Panc1 (cell line): ENCODE measurements at places on chromosomes 13 and 19.

DNA sequence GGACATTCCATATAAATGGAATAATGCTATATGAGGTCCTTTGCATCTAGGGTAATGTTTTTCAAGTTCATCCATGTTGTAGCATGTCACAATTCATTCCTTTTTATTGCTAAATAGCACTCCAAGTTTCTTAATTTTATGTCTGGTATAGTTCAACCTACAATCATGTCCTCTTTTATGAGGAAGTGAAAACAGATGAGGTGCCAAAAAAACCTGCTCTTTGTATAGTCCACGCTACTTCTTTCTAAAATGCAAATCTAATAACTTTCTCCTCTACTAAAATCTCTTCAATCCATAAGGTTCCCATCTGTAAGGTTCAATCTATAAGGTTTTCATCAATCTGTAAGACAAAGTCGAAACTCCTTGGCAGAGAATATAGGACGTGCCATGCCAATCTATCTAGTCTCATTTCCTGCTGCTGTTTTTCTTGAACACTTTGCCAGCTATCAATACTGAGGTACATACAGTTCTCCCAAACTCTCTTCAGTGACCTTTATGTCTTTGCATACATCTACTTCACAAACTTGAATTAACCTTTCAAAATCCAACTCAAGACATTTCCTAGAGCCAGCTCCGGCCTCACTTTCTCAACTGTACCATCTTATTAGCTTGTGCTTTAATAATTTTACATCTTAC lies 33.7 kb downstream of the INTS6 start:
- DNase-seq: no peak

- no peak for DNase-seq
These were observed 48.8 kb downstream of the TPT1 start for GRCh38 chr13:45292176-45292575.

DNA sequence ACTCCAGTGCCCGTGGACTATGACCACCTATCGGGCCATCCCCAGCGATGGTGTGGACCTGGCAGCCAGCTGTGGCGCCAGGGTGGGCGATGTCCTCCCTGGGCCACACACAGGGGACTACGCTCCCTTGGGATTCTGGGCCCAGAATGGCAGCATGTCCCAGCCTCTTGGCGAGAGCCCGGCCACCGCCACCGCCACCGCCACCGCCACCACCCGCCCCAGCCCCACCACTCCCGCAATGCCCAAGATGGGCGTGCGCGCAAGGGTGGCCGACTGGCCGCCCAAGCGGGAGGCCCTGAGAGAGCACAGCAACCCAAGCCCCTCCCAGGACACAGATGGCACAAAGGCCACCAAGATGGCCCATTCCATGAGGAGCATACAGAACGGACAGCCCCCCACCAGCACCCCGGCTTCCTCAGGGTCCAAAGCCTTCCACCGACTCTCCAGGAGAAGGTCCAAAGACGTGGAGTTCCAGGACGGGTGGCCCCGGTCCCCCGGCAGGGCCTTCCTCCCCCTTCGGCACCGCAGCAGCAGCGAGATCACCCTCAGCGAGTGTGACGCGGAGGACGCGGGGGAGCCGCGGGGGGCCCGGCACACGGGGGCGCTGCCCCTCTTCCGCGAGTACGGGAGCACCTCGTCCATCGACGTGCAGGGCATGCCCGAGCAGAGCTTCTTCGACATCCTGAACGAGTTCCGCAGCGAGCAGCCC lies 142.3 kb downstream of the DPF1 start:
- DNase-seq: no peak

DNA sequence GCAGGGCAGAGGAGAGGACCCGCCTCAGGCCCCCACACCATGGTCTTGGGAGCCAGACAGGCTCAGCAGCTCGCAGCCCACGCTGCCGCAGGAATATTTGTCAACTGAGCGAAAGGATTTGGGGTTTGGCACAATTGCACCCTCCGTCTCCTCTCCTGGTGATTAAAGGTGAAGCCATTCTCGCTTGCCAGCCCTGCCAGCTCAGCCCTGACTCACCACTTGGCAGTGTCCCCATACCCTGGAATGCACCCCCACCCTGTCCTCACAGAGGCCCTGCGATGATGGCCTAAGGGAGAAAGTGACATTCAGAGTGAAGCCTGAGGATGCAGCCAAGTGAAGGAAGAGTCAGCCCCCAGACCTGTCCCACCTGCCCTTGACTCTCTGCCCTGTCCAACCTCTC lies 18.8 kb downstream of the CYTH2 start:
- DNase-seq: peak; percentile 81

DNA sequence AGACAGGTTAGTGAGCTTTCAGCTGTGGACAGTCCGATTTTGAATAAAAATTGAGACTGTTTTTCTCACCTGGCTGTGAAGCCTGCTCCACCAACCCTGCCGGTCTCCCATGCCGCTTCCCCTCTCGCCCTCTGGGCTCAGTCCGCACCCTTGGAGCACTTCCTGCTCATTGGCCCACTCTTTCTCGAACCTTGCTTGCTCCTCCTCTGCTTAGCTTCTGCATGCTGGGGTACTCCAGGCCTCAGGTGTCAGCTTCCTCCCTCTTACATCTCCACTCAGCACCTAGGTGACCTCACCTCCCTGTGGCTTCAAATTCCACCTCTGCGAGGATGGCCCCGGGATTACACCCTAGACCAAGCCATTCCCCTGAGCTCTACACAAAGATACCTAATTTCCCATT lies 39.6 kb downstream of the C13orf42 start:
- DNase-seq: no peak

DNA sequence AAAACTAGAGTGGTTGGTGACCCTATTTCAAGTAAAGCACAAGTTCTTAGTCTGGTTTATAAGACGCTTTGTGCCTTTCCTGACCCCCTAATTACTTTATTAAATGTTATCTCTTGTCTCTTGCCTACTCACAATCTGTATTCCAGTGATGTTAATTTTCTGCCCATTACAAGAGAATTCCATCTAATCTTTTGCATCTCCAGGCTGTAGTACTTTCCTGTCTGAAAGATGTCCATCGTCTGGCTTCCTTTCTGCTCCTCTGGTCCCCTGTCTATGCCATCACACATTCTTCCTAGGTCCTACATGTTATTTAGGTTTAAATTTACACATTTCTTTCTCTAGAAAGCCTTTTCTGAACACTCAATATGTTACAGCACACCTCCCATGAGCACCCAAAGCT lies 25.9 kb upstream of the OXGR1 start:
- no peak for DNase-seq

DNA sequence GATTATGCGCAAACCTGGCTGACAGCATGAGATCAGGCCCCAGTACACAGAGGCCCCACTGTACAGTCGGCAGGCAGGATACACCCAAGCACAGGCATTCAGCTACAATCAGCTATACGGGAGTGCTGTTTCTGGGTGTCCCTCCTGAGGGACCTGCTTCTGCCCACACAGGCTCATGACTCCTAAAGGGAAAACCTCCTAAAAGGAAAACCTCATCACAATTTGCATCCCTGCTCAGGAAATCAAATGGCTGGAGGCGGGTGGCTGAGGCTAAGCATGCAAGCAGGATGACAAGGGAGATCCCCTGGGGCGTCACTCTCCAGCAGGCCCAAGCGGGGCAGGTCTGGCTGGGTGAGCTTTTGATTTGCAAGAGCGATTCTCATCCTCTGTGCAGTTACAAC lies 99.8 kb downstream of the CRYL1 start:
- DNase-seq: no peak
